ENCODE measurements at places on chromosomes 3 and 15.

DNA sequence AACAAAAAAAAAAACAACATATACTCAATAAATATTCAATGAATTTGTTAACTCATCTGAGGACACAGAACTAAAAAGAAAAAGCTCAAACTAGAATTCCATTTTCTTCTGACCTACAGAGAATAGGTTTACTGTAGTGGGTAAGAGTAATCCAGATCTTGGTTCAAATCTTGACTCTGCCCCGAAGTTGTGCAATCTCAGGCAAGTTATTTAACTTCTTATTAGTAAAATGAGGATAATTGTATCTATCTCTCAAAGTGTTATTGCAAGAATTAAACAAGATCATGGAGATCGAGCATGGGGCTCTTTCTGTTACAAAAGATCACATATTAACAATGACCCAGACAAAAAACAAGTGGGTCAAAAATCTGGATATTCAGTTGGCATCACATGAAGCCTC, 41.1 kb upstream of the OXTR start:
- DNase-seq: no peak

- peak; percentile 37 for DNase-seq
These were observed 406 bp upstream of the MPI start for GRCh38 chr15:74889390-74889882.

- DNase-seq: peak; percentile 22
These were observed 80.1 kb downstream of the BTD start for GRCh38 chr3:15681668-15682067.

GRCh38 chr15:45386420-45386819, 8.1 kb upstream of the GATM start:
- no peak for DNase-seq

- DNase-seq: no peak
These were observed 24.5 kb upstream of the MFSD1 start for GRCh38 chr3:158777161-158777873.

DNA sequence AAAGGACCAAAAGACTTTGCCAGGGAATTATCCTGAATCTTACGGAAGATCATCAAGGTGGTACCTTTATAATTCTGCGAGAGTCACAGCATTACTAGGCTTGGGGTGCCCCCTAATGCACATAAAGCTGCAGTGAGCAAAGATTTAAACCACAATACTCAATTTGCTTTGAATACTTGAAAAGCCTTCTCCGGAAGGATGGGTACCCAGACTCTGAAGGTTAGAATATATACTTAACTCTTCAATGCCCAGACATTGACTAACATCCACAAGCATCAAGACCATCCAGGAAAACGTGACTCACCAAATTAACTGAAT, 117.8 kb upstream of the KCNH8 start:
- DNase-seq: no peak

GRCh38 chr3:4660936-4661335, 167.8 kb downstream of the ITPR1 start:
- no peak for DNase-seq

DNA sequence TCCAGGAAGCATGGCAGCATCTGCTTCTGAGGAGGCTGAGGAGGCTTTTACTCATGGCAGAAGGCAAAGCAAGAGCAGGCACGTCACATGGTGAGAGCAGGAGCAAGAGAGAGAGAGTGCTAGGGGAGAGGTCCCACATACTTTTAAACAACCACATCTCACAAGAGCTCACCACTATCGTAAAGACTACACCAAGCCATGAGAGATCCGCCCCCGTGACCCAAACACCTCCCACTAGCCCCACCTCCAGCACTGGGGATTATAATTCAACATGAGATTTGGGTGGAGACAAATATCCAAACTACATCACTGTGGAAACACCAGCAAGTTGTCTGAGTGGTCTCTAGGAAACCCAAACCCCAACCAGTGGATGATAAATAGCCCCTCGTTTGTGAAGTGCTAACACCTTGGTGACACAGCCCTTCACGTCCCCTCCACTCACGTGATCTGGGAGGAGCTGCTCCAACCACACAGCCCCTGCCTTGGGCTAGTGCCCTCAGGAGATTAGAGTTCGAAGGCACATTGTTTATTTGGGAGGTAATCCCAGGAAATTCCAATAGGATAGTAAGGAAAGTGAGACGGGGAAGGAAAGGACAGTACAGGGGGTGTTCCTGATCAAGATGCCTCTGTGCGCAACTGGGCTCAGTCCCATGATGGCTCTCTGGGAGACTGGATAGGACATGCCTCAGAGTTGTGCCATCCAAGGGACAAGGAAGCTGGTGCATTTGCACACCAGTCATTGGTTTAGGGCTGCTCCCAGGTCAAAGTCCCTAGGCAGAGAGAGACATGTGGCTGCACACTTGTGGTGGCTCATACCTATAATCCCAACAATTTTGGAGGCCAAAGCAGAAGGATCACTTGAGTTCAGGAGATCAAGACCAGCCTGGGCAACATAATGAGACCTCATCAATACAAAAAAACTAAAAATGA, 80.6 kb upstream of the CTNNB1 start:
- no peak for DNase-seq

DNA sequence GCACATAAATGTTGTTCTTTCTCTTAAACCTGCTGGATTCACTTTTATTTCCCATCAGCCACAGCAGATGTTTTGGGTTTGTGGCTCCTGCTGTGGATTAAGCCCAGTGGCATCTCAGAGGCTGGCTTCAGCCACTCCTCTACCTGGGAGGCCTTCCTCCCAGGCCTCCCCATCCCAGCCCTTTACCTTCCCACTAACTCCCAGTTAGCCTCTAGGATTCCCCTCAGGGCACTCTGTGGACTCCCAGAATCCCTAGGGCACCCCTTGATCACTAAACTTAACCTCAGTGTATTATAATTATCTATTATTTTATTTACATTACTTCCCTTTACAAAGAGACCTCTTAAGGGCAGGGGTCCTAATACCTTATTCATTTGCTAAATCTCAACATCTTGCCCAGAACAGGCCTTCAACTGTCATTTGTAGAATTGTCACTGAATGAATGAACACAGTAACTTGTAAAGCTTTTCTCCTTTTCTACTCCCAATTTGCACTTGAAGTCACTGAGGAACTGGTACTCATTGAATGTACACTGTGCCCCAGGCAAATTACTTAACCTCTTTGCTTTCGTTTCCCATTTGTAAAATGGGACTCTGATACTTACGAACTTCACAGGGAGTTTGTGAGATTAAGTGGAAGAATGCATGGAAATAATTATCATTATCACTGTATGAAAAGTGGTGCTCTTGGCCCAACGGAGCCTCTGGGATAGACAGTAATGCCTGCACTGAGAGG, 8.3 kb downstream of the CCDC13 start:
- DNase-seq: no peak

DNA sequence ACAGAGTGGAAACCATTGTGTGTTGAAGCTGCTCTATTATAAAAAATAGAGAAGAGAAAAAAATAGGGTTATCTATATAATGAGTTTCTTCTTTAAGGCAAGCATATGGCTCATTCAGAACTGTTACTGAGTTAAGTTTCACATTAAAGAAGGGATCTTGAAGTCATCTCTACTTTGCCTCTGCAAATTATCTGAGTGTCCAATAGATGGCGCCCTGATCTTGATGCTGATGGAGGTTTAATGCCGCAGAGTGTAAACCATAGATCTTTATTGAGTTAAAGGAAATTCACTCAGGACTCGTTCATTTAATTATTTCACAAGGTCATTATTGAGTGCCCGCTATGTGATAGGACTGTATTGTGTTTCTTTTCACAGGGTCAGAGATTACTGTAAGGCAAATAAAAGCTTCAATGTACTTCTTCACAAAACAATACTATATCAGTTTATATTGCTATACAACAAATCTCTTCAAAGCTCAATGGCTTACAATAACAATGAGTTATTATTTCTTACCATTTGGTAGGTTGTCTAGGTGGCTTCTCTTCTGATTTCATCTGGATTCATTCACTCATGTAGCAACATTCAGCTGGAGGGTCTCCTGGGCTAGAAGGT, 171.4 kb downstream of the NSUN3 start:
- peak; percentile 60 for DNase-seq

DNA sequence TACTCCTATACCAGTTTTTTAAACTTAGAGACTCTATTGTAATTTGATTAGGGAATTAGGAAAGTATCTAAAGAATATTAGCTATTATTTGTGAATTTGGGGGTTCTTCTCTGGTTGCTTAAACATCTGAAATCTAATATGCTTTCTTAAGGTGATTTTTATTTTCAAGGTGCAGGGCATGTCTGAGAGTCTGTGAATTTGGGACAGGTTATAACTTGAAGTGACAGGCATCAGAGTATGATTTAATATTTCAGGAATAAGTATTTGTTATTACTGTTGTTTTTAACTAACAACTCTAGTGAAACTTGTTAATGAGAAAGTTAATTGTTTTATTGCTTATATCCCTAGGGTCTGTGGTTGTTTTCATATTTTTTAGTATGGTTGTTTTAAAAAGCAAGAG, 321.6 kb upstream of the EPHA3 start:
- DNase-seq: no peak

DNA sequence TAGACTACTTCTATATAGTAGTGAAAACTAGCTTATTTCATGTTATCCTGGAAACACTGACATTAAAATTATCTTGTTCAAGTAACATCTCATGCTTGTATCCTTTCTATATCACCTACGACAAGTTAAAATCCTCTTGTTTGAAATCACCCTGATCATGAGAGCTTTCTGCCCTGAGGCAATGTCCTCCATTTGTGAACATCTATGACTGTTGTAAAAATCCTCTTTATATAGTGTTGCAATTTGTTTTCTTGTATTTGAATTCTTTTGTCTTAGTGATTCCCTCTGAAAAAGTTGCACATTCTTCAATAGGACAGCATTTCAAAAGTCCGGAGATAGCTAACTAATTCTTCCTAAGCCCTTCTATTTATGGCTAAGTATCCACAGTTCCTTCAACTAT, 480.3 kb downstream of the NSUN3 start:
- DNase-seq: no peak

- DNase-seq: no peak
These were observed 139.7 kb upstream of the TPM1 start for GRCh38 chr15:62902821-62903220.

DNA sequence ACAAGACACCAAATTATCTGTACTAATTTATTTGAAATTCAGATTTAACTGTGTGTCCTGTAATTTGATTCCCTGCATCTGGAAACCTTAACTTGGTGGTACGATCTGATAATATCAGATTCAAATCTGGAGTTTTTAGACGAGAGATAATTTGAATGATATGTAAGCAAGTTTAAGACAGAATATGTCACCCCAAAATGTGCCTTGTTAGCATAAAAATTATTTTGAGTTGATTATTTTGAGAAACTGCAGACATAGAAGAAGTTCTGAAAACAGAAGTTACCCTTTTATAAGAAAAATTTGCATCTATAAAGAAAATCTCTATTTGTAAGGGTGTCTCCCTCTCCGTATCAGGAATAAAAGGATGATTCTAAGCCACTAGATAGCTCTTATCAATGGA, 1202.8 kb downstream of the ROBO2 start:
- no peak for DNase-seq

DNA sequence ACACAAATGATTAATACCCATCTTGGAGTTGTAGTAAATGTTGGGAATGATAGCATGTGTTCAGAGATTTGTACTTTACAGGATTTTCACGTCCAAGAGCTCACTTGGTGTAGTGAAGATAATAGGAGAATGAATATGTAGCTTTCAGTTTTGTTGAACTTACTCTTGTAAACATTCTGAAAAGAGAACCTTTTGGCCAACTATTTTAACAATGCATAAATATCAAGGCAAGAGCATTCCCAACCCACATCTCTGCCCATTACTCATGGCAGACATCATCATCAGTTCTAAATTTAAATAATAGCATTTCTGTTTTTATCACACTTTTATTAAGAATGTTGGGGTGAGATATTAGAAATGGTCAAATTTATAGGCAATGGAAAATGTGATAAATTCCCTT, 465.2 kb upstream of the TPRG1 start:
- DNase-seq: peak; percentile 56

DNA sequence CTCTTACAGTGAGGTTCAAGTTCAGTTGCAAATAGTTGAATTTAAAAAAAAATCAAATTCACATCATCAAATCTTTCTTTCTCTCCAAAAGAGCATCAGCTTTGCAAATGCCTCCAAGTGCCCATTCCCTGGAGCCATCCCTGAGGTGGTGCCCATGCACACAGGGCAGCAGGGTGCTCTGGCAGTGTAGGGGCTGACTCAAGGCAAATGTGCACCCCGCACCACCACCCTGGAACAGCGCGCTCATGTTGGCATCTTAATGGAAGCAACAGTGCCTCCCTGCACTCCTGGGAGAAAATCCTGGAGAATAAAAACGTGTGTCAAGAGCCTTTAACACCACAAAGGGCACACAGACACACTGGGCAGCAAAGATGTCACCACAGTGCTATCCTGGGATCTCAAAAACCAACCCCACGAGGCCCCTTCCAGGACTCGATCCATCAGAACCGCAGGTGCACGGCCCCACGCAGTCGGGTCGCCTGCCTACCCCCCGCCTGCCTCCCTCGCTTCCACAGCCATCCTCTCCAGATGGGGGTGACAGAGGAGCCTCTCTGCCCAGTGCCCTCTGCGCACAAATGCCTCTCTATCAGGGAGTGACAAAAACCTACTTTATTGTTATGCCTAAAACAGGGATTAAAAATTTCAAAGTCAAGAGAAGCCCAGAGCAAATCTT, 50.8 kb downstream of the NIPA2 start:
- no peak for DNase-seq

- peak; percentile 96 for DNase-seq
These were observed 36.5 kb upstream of the RAB11A start for GRCh38 chr15:65832549-65833364.

DNA sequence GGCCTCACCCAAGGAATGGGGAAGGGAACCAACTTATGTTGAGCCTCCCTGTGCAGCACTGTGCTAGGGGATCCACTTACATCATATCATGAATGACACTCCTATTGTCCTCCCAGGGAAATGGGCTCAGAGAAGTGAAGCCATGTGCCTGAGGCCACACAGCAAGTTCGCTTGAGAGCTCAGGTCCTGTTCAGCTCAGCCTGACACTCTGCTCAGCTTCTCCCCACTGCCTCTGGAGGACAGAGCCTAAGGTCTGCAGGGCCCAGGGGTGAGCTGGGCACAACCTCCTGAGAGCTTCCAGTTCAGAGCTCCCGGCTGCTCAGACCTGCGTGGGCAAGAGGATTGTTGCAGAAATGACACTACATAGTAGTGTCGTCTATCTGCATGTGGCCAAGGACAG, 76.0 kb upstream of the SEC13 start:
- no peak for DNase-seq

GRCh38 chr3:181691901-181692300, 19.8 kb upstream of the SOX2 start:
- DNase-seq: no peak

DNA sequence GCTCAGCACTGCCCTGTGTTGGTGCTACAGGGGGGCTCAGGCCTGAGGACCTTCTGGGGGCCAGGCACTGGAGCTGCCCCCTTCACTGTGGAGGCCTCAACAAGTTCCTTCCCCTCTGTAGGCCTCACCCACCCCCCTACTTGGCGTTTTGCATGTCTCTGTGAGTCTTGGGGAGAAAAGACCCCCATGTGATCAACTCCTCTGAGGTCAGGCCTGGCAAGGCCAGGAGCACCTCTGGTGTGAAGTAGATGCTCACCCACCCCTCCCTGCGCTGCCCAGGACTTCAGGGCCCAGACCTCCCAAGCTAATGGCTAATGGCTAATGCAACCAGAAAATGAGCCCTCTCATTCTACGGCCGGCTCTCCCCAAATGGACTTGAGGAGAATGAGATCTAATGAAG, 34.2 kb upstream of the CHRNB4 start:
- no peak for DNase-seq

All from fibroblast of the aortic adventitia (primary cell).